ENCODE measurements at places on chromosomes 1 and 21.

DNA sequence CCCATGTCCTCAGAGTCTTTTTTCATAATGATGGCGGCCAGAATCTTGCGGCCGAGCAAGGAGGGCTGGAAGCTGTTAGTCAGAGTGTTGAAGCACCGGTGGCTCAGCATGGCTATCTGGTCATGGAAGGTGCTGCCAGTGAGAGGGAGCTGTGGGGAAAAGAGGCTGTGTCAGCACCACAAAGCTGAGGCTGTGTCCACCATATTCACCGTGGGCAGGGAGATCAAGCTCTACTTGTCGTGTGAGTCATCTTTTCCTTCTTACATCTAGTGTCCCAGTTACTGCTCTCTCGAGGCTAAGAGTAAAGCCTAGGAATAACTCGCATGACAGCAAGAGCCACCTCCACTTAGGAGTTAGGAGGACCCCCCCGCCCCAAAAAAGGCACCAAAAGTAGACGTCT lies 18.2 kb downstream of the ADAR start:
- no peak for DNase-seq

- DNase-seq, result peak; percentile 9
Observed at GRCh38 chr1:247110627-247111258, 6.6 kb upstream of the ZNF669 start.

DNA sequence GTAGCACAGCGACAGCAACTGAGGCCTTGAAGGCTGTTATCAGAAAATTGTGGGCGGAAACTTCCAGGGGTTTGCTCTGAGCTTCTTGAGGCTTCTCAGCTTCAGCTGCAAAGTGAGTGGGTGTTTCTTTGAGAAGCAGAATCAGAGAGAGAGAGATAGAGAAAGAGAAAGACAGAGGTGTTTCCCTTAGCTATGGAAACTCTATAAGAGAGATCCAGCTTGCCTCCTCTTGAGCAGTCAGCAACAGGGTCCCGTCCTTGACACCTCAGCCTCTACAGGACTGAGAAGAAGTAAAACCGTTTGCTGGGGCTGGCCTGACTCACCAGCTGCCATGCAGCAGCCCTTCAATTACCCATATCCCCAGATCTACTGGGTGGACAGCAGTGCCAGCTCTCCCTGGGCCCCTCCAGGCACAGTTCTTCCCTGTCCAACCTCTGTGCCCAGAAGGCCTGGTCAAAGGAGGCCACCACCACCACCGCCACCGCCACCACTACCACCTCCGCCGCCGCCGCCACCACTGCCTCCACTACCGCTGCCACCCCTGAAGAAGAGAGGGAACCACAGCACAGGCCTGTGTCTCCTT lies at the start of gene FASLG:
FASLG (plus strand) TSS at position 233 of the 583 bp plus-strand sequence; CDS start at position 332, 99 bp downstream.
- no peak for DNase-seq

GRCh38 chr21:31556662-31557061 lies 102.8 kb upstream of the SOD1 start:
- DNase-seq, result no peak

- DNase-seq, result peak; percentile 84
Observed at GRCh38 chr1:151992303-151993083, 1.2 kb downstream of the S100A10 start.

- no peak for DNase-seq
Observed at GRCh38 chr1:84286071-84286470, 15.4 kb upstream of the SAMD13 start.

GRCh38 chr1:174743654-174744561 lies 255.8 kb upstream of the CACYBP start:
- DNase-seq, result peak; percentile 40

- no peak for DNase-seq
Observed at GRCh38 chr1:201250326-201251011, 32.8 kb upstream of the PKP1 start.

DNA sequence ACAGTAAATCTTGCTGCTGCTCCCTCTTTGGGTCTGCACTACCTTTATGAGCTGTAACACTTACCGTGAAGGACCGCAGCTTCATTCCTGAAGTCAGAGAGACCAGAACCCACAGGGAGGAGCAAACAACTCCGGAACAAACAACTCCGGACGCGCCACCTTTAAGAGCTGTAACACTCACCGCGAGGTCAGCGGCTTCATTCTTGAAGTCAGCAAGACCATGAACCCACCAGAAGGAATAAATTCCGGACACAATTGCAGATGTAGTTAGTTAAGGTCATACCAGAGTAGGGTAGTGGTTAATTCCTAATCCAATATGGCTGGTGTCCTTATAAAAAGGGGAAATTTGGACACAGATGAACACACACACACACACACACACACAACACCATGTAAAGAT lies 37.7 kb downstream of the VTCN1 start:
- no peak for DNase-seq

DNA sequence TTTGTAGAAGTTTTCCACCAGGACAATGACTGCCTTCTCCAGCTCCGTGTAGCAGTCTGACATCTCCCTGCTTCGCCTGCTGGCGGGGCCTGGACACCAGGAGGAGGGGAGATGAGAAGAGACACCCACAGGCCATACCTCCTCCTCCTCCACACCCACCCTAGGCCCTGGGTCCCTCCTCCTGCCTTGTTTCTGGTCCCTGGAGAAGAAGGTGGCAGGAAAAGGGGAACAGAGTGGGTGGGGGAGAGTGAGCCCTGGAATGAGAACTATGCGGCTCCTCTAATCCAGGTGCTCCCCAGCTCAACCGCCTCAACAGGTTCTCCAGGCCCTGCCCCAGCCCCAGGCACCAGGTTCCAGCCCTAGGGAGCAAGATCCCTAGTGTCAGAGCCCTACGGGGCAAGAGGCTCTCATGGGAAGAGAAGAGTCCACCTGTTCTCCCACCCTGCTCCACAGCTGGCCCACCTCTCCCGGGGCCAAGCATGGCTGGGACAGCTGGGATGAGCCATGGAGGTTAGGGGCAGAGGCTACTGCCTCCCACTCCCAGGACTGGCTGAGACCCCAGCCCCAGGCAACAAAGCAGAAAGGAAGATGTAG lies 4.8 kb downstream of the S100A16 start:
- DNase-seq, result no peak

GRCh38 chr1:115676498-115677181 lies 34.9 kb downstream of the VANGL1 start:
- no peak for DNase-seq

DNA sequence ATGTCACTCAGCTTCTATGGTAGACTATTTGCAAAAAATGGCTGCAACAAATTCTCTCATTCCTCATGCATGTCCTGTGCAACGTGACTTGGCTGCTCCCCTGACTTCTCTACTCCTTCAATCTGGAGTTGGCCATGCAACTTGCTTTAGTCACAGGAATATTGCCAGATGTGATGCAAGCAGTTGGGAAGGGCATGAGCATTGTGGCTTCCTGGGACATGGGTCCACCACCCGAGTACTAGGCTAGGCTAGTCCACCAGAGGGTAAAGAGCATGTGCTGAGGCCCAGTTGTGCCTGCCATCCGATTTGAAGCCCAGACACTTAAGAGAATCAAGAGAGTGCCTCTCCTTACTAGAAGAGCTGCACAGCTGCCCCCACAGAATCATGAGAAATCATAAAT lies 89.6 kb downstream of the DSCAM start:
- no peak for DNase-seq

DNA sequence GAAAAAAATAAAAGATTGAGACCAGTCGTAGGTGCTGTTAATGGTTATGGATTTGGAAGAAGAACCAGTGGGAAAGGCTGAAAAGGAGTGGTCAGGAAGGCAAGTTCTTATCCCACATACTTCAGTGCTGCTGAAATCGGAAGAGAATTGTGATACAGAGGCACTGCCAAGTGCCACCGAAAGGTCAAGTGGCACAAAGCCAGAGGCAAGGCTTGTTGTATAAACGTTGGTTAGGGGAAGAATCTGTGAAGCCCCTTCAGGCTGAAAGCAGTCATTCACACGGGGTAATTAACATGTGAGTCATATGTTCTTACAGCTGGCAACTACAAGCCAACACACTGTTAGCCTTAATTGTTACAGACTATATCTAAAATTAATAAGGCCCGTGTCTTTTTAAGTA lies 48.8 kb downstream of the ZBTB40 start:
- peak; percentile 58 for DNase-seq

- DNase-seq, result peak; percentile 48
Observed at GRCh38 chr1:91753878-91754277, 132.1 kb downstream of the TGFBR3 start.

DNA sequence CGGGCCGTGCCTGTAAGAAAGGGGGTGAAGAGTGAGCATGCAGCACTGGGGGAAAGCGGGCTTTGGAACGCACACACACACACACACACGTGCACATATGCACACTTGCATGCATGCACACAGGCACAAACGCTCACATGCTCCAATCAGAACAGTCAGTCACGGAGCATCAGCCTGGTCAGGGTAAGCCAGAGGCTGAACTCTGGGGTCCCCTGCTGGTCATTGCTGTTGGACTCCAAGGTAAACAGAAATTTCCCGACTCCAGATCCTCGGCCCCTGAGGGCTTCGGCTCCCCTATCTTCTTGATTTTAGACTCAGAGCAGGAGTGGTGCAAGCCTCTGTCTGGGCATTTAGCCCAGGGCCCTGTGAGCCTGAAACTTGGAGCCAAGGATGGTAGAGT lies 54.2 kb downstream of the SYT2 start:
- no peak for DNase-seq

DNA sequence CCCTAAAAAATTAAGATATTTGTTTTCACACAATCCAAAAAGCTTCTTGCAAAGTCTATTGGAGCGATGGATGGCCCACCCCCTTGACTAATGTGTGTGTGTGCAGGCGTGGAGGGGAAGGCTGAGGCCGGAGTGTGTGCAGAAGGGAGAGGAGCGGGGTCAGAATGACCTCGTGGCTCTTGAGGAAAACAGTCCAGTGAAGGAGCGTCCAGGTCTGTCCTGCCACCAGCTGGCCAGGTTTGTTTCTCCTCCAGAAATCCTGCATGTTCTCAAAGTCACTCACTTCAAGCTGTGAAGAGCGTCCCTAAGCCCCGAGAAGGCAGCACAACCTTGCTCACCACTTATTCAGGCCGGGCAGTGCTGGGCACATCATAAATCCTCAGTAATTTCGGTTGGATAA lies 69.5 kb upstream of the SSX2IP start:
- DNase-seq, result no peak

- no peak for DNase-seq
Observed at GRCh38 chr1:1397839-1398523, 1.2 kb downstream of the CCNL2 start.

DNA sequence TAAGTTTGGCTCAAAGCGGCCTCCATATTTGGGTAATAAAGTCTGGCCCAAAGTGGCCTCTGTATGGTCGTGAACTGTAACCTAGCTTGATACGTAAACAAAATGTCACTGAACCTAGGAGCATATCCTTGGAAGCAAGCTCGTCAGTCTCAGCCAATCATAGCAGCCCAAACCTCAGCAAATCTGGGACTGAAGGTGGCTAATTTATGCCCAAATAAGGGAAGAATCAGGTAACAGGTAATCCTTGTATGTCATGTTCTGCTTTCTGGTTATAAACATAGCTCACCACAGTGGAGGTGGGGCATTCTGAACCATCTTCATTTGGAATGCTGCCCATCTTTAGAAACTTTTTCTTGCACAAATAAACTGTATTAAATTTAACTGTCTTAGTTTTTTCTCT lies 281.1 kb downstream of the TTLL7 start:
- no peak for DNase-seq

DNA sequence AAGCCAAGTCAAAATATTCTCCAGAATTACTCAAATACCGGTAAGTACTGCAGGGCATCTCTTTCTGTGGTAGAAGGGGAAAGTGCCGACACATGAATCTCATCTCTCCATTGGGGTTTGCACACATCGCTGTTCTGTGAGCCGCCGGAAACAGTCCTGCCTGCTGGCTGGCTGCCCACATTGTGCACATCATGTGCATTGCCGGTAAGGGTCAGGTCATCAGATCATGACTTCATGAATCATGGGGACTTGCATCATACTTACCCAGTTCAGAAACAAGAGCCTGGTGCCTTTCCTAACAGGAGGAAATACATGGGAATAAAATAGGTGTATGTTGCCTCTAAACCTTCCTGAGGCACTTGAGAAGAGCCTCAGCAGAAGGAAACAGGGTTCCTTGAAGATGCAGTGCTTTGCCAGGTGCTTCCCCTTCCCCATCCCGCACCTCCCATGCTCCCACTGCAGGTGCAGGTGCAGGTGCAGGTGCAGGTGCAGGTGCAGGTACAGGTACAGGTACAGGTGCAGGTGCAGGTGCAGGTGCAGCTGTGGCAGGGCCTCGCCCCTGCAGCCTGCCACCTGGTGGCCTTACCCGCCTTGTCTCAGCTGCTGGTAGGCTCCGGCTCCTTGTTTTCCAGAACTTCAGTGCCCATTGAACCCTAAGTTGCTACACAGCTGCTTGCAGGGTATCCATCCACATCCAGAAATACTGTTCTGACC lies 26.5 kb downstream of the GPR137B start:
- DNase-seq, result no peak

DNA sequence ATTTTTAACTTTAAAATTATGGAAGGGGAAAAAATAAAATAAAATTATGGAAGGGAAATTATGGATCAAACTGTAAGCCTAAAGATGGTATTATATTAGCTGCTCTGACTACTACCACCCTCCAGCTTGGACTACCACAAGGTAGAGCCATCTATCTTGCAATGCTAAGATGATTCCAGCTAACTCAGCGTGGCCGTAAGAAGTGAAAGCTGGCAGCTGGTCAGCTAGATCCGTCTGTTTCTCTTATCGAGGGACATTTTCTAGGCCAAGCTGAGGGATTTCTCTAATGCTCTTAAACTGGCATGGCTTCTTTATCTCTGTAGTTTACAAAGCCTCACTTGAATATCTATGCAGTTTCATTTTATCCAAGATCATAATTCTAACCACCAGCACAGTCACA lies 31.5 kb downstream of the LYST start:
- DNase-seq, result no peak

- DNase-seq, result no peak
Observed at GRCh38 chr1:109625176-109625575, 5.5 kb downstream of the AMPD2 start.

- DNase-seq, result peak; percentile 72
Observed at GRCh38 chr1:20151906-20152598, 12.9 kb downstream of the PLA2G2F start.

GRCh38 chr1:44721485-44722361 lies 9.2 kb downstream of the RNU5D-1 start:
- peak; percentile 92 for DNase-seq

GRCh38 chr1:201562257-201562656 lies 23.3 kb downstream of the NAV1 start:
- DNase-seq, result peak; percentile 94

- DNase-seq, result peak; percentile 26
Observed at GRCh38 chr1:3515774-3516480, 61.5 kb downstream of the ARHGEF16 start.

- peak; percentile 18 for DNase-seq
Observed at GRCh38 chr21:28227881-28228635, 764.6 kb downstream of the LTN1 start.

DNA sequence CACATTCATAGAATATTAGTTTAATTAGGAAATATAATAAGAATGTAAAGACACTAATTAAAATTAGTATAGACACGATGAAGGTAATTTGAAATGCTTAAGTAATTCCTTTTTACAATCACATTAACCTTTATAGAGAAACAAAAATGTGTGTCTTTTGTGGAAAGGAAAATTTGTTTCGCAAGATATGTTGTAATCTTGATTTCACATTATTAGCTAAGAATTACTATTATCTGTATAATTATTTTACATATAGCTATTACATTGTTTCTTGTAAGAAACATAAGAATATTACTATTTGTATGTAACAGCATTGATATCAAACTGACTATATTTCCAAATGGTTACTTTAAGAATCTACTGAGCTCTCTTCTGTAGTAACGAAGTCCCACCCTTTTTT lies 111.2 kb downstream of the PTPRC start:
- DNase-seq, result no peak

GRCh38 chr1:99131546-99131945 lies 126.9 kb upstream of the PLPPR5 start:
- no peak for DNase-seq

All from fibroblast of skin of right quadriceps (primary cell).